ENCODE measurements at places on chromosomes 1 and 21.

DNA sequence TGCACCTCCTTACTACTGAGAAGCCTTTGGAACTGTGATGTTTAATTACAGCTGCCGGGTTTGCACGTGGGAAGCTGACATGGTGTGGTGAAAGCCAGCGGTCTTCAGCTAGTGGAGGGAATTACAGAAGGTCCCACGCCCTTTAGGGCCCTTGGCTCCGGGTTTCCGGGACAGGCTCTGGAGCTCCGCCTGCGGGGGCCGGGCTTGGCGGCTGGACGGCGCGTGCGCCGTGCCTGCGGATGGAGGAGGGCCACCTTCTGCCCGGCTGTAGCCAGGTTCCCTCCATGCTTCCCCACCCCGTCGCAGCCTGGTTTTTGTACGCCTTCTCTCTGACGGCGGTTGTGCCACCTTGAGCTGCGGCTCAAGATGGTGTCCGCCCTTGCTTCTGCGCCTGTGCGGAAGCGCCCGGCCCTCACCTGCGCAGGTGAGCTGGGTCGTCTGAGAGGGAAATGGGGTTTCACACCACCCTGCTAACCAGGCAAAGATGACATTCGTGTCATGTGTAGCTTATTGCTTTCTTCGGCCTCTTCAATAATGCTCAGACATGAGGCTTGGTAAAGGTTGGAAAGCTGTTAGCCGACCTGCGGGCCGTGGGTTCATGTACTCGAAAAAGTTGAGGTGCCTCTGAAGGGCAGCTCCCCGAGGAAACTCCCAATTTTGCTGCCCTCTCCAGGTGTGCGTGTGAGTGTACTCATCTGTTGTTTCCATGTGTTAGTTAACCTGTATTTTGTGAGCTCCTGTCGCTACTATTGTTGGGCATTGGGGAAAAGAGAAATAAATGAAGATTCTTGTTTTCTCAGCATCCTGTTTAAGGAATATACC, 36.6 kb upstream of the OPRD1 start:
- DNase-seq, result peak; percentile 67
- H3K4me3 ChIP-seq, result no peak overlapping the region
- no peaks in the 10 kb centered on the region for H3K36me3 ChIP-seq
- H3K27me3 ChIP-seq, result no peaks in the 10 kb centered on the region

GRCh38 chr1:169161496-169162194, 55.2 kb downstream of the ATP1B1 start:
- H3K4me3 ChIP-seq, result no peak overlapping the region
- no peaks in the 10 kb centered on the region for H3K36me3 ChIP-seq
- H3K4me1 ChIP-seq, result no peaks in the 10 kb centered on the region
- H3K27me3 ChIP-seq, result no peaks in the 10 kb centered on the region
- no peak overlapping the region for H3K27ac ChIP-seq

- H3K27ac ChIP-seq, result no peak overlapping the region
- H3K27me3 ChIP-seq, result no peaks in the 10 kb centered on the region
- H3K36me3 ChIP-seq, result no peaks in the 10 kb centered on the region
- no peaks in the 10 kb centered on the region for H3K4me1 ChIP-seq
- peak; percentile 42 for DNase-seq
Measured at GRCh38 chr1:206890125-206891060, 6.8 kb upstream of the IL24 start.

DNA sequence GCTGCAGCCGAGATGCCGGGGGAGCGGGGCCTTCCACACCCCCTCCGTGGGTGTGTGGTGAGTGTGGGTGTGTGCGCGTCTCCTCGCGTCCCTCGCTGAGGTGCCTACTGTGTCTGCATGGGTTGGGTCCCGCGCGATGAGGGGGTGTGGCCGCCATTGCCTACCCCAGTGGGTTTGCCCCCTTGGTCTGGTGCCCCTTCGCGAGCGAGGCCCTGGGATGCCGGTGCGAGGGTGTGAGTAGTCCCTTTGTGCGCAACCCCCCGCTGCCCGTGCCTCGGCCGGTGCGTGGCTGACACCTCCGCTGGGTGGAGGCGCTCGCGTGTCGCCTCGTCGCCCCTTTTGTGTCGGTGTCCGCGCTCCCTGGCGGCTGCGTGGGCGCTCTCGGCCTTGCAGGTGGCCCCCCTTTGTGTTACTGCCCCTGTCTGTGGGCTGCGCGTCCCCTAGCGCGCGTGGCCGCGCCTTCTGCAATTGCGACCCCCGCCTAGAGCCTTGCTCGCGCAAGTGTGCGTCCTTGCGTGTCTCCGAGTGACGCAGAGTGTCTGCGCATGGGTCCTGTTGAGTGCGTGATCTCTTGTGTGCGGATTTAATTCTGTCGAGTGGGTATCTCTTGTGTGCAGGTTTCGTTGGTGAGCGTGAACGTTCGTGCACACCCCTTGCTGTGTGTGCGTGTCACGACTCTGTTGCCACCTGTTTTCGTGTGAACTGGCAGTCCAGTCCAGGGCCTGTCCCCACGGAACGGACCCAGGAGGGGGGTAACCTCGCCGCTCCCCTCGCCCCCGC, 553 bp downstream of the TTC3 start:
- H3K36me3 ChIP-seq, result no peaks in the 10 kb centered on the region
- peaks cover 19% of the 10 kb centered on the region for H3K27me3 ChIP-seq
- peaks cover 11% of the 10 kb centered on the region for H3K4me1 ChIP-seq
- H3K4me3 ChIP-seq, result peak overlapping the region; percentile 70
- no peak overlapping the region for H3K27ac ChIP-seq

DNA sequence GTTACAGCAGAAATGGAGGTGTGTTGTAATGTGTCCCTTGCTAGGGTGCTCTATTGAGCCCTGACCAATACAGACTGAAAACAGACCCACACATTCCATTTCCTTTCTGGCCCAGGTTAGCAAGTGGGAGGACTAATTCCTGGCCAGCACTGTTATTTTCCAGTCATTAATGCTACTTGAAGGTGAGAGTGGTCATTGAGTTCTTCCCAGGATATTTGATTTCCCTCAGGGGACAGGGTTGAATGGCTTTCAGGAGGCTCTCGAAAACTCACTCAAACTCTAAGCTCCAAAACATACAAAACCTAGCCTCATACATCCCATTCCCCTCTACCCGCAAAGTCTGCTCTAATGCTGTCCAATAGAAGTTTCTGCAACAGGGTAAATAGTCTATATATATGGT, 6.2 kb downstream of the LRRC52 start:
- no peak overlapping the region for H3K4me3 ChIP-seq
- no peak overlapping the region for H3K27ac ChIP-seq
- DNase-seq, result no peak
- no peaks in the 10 kb centered on the region for H3K27me3 ChIP-seq

DNA sequence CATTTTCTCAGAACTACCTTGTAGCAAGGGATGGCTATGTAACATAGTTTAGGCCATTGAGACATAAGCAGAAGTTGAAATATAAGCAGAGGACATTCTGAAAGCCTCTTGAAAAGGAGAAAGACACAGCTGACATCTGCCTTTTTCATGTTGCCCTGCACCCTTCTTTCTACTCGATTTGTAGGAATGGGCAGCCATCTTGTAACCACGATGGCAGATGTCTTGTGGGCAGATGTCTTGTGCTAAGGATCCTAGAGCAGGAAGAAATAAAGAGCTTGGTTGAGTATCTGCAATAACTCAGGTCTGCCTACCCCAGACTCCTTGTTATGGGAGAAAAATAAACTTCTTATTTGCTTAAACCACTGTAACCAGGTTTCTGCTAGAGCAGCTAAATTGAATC, 351.0 kb downstream of the PDE4B start:
- no peak for DNase-seq
- no peaks in the 10 kb centered on the region for H3K36me3 ChIP-seq
- H3K27me3 ChIP-seq, result no peaks in the 10 kb centered on the region
- H3K4me1 ChIP-seq, result no peaks in the 10 kb centered on the region
- H3K4me3 ChIP-seq, result no peak overlapping the region

- no peak overlapping the region for H3K27ac ChIP-seq
- no peak for DNase-seq
- no peaks in the 10 kb centered on the region for H3K4me1 ChIP-seq
- no peaks in the 10 kb centered on the region for H3K36me3 ChIP-seq
Measured at GRCh38 chr1:68379085-68379478, 70.7 kb downstream of the RPE65 start.

DNA sequence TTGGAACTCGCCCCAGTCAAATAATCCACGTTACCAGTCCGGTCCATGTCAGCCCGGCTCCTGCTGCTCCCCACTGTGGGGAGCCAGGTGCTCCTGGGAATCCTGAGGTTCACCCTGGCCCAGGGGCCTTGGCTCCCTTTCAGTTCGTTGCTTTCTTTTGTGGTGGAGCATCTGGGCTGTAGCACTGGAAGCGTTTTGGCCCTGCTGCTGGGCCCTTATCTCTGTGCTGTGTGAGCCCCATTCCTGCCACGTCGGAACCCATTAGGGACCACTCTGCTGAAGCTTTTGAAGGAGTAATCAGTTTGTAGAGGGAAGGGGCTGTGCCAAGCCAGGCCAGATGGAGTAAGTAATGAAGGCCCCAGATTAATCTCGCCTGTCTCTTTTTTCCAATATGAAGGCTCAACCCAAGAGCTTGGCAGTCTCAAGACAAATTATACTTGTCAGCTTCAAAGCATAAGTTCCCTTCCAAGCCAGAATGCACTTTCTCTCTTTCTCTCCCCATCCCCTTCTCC, 82.3 kb downstream of the PGM1 start:
- no peak overlapping the region for H3K27ac ChIP-seq
- no peaks in the 10 kb centered on the region for H3K36me3 ChIP-seq
- H3K27me3 ChIP-seq, result no peaks in the 10 kb centered on the region
- no peak for DNase-seq

All from H1 (cell line).